CD4-positive, alpha-beta memory T cell (primary cell): ENCODE measurements at places on chromosomes 4 and X.
A peak's percentile ranks its signal among the peaks of the same experiment; 100 is the strongest.

GRCh38 chrX:17944833-17945497 lies 83.9 kb upstream of the RAI2 start:
- peak; percentile 14 for DNase-seq

- no peak for DNase-seq
Observed at GRCh38 chrX:66004928-66005829, 34.7 kb downstream of the VSIG4 start.

GRCh38 chr4:147351083-147351787 lies 129.7 kb upstream of the EDNRA start:
- DNase-seq = no peak

DNA sequence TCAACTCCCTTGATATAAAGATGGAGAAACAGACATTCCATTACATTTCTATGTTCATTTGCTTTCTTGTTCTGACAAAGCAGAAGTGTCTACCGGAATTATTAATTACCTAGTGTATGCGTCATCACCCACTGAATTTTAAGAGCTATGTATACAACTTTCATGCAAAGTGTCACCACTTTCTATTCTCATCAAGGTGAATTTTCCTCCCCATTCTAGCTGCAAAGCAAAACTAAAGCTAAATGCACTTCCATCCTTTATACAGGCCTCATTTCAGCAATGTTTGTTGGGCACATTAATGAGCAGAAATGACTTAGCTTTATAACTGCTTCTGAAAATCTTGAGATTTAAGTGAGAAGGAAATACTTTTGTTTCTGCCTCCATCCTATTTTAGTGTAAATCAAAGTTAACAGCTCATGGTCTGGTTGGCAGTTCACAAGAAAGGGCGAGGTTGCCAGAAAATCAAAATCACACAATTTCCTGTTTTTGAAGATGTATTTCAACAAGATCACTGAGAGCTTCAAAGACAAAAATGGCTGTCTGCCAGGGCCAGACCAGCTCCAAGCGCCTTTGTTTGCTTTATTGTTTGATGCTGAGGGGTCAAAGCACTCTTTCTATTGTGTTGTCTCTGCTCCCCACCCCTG lies 7.2 kb upstream of the FAM9C start:
- peak; percentile 71 for DNase-seq
